CD8-positive, alpha-beta memory T cell (primary cell): ENCODE measurements at places on chromosomes 12 and 14.

GRCh38 chr12:88781909-88782308, 201.6 kb upstream of the KITLG start:
- no peaks in the 10 kb centered on the region for H3K4me1 ChIP-seq
- H3K27me3 ChIP-seq, result no peaks in the 10 kb centered on the region
- H3K27ac ChIP-seq, result no peak overlapping the region
- no peaks in the 10 kb centered on the region for H3K36me3 ChIP-seq
- no peak overlapping the region for H3K4me3 ChIP-seq

DNA sequence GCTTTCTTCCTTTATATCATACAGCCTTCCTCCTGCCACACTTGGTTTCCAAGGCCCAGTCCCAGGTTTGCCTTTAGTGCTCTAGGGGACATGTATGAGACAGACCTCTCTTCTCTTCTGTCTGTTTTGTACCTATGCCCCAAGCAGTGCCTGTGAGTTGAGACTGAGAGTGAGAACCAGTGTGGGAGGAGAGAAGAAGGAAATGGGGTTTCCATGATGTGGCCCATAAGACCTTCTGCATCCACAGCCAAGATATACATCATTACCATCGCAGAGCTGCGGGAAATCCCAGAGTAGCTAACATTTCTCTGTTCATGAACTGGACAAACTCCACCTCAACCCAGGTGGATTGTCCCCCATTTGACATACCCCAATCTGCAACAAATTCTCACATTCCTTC, 2.8 kb downstream of the TESPA1 start:
- peak overlapping the region; percentile 80 for H3K4me3 ChIP-seq
- peaks cover 85% of the 10 kb centered on the region for H3K4me1 ChIP-seq
- H3K27me3 ChIP-seq, result no peaks in the 10 kb centered on the region
- no peaks in the 10 kb centered on the region for H3K36me3 ChIP-seq
- no peak for DNase-seq
- H3K27ac ChIP-seq, result no peak overlapping the region

GRCh38 chr12:69905801-69906200, 80.8 kb downstream of the MYRFL start:
- no peak overlapping the region for H3K4me3 ChIP-seq
- no peaks in the 10 kb centered on the region for H3K36me3 ChIP-seq
- H3K4me1 ChIP-seq, result no peaks in the 10 kb centered on the region
- no peak overlapping the region for H3K27ac ChIP-seq

GRCh38 chr12:19830446-19830845, 391.2 kb downstream of the AEBP2 start:
- H3K36me3 ChIP-seq, result no peaks in the 10 kb centered on the region
- H3K4me3 ChIP-seq, result no peak overlapping the region
- no peaks in the 10 kb centered on the region for H3K27me3 ChIP-seq
- DNase-seq, result no peak
- H3K4me1 ChIP-seq, result no peaks in the 10 kb centered on the region

- peaks cover 15% of the 10 kb centered on the region for H3K36me3 ChIP-seq
- DNase-seq, result no peak
- H3K27ac ChIP-seq, result no peak overlapping the region
- no peaks in the 10 kb centered on the region for H3K27me3 ChIP-seq
- no peaks in the 10 kb centered on the region for H3K4me1 ChIP-seq
- no peak overlapping the region for H3K4me3 ChIP-seq
Observed at GRCh38 chr12:44519931-44520330, 356.2 kb downstream of the NELL2 start.

DNA sequence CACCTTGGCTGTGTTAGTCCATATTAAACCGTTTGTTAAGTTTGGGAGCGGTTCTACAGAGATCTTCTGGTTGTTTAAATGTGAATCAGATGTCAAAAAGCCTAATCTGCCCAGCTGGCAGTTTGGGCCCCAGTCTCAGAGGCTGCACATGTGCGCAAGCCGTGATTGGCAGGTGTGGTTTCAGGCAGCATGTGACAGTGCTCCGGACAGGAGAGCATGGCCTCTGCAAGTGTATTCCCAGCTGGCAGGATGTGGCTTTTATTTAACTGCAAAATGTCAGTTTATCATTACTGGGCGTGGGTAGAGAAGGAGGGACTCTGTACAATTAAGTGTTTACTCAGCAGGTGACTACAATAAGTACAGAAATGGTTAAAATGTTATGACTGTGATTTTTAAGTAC, 77.5 kb downstream of the PELI2 start:
- H3K4me1 ChIP-seq, result peaks cover 25% of the 10 kb centered on the region
- DNase-seq, result no peak
- no peak overlapping the region for H3K27ac ChIP-seq
- H3K4me3 ChIP-seq, result no peak overlapping the region
- no peaks in the 10 kb centered on the region for H3K27me3 ChIP-seq

- H3K27me3 ChIP-seq, result no peaks in the 10 kb centered on the region
- DNase-seq, result no peak
- H3K36me3 ChIP-seq, result no peaks in the 10 kb centered on the region
- no peaks in the 10 kb centered on the region for H3K4me1 ChIP-seq
Observed at GRCh38 chr12:88684170-88684569, 103.9 kb upstream of the KITLG start.

DNA sequence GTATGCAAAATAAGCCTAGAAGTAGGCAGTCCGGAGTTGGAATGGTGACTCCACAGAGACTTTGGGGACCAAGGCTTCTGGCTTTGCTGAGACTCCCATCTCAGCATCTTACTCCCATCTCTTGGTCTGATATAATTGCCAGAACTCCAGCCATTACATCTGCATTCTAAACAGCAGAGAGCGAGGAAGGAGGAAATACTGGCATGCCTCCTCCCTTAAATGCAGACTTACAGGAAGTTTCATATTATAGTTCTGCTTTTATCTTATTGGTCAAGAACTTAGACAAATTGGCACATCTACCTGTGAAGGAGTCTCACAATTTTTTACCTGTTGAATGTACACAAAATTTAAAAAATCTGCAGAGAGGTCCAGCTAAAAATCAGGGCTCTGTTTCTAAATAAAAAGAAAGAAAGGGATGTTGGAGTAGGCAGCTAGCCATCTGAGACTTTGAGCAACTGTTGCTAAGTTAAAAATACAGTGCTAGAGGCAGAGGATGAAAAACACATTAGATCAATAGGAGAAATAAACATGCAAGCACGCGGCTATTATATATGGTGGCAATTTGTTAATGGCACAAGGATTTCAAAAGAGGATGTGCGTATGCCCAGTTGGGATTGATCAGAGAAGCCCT, 209.9 kb upstream of the HMGA2 start:
- no peaks in the 10 kb centered on the region for H3K4me1 ChIP-seq
- H3K27ac ChIP-seq, result no peak overlapping the region
- H3K27me3 ChIP-seq, result no peaks in the 10 kb centered on the region
- no peaks in the 10 kb centered on the region for H3K36me3 ChIP-seq

- H3K27me3 ChIP-seq, result no peaks in the 10 kb centered on the region
- H3K27ac ChIP-seq, result peak overlapping the region; percentile 80
- no peaks in the 10 kb centered on the region for H3K36me3 ChIP-seq
- DNase-seq, result no peak
Observed at GRCh38 chr12:54472494-54473262, 724 bp downstream of the GTSF1 start.

DNA sequence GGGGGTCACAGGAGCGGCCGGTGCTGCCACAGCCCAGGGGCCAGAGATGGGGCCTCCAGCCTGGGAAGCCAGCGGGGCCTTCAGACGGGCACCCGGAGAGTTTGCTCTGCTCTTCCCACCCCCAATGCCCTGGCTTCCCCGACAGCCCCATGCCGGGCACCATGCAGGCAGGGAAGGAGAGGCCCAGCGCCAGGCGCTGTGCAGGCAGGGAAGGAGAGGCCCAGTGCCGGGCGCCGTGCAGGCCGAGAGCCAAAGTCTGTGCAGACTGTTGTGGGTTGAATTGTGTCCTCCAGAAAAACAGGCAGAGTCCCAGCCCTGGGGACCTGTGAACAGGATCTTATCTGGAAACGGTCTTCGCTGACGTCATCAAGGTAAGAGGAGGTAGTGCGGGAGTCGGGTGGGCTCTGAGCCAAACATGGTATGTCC, 34.3 kb downstream of the GALNT9 start:
- peaks cover 8% of the 10 kb centered on the region for H3K27me3 ChIP-seq
- H3K4me3 ChIP-seq, result no peak overlapping the region
- no peaks in the 10 kb centered on the region for H3K4me1 ChIP-seq
- DNase-seq, result no peak

DNA sequence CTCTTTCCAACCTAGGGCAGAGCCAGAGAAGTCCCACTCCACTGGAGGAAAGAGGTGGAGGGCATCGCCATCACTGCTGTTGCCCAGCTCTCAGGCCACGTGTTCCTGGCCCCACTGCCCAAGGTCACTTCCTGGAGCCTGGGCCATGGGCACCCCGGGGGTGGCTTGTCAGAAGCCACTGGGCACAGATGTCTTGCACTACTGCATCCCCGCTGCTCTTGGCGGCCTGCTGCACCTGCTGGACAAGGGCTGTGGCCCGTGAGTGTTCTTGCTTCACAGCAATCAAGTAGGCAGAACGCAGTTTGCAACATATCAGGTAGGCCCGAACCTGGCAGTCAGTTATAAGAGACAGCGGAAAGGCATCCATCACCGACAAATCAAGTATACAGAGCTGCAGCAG, 46.6 kb downstream of the RDH12 start:
- H3K27me3 ChIP-seq, result no peaks in the 10 kb centered on the region
- peaks cover 36% of the 10 kb centered on the region for H3K36me3 ChIP-seq
- DNase-seq, result no peak
- H3K27ac ChIP-seq, result no peak overlapping the region
- no peaks in the 10 kb centered on the region for H3K4me1 ChIP-seq

DNA sequence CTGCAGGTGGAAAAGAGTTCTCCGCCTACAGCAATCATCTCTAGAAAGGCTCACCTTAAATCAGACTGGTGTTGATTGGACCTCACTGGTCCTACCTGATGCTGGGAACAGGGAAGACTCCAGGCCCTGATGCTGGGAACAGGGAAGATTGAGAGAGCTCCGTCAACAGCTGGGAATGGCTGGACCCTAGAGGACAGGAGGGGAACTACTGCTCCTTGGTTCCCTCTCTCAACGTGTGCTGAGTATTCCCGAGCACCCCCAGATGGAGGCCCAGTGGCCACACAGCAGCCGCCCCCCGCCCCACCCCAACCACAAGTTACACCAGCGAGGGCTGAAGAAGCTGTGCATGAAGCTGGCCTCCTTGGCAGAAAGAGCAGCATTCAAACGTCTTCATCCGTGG, 240.3 kb downstream of the SLC15A4 start:
- H3K27ac ChIP-seq, result no peak overlapping the region
- no peak overlapping the region for H3K4me3 ChIP-seq
- H3K4me1 ChIP-seq, result no peaks in the 10 kb centered on the region

GRCh38 chr12:131641315-131641714, 69.6 kb upstream of the SFSWAP start:
- H3K27ac ChIP-seq, result no peak overlapping the region
- H3K4me3 ChIP-seq, result no peak overlapping the region
- H3K36me3 ChIP-seq, result no peaks in the 10 kb centered on the region
- H3K4me1 ChIP-seq, result no peaks in the 10 kb centered on the region
- no peaks in the 10 kb centered on the region for H3K27me3 ChIP-seq

- peaks cover 1% of the 10 kb centered on the region for H3K4me1 ChIP-seq
- H3K27me3 ChIP-seq, result peaks cover 12% of the 10 kb centered on the region
- H3K4me3 ChIP-seq, result no peak overlapping the region
- no peak for DNase-seq
Observed at GRCh38 chr12:132277374-132277941, 51.9 kb downstream of the GALNT9 start.

- H3K4me3 ChIP-seq, result no peak overlapping the region
- H3K4me1 ChIP-seq, result peaks cover 6% of the 10 kb centered on the region
- no peaks in the 10 kb centered on the region for H3K27me3 ChIP-seq
- no peaks in the 10 kb centered on the region for H3K36me3 ChIP-seq
Observed at GRCh38 chr14:58397156-58397555, 1.4 kb downstream of the TOMM20L start.

DNA sequence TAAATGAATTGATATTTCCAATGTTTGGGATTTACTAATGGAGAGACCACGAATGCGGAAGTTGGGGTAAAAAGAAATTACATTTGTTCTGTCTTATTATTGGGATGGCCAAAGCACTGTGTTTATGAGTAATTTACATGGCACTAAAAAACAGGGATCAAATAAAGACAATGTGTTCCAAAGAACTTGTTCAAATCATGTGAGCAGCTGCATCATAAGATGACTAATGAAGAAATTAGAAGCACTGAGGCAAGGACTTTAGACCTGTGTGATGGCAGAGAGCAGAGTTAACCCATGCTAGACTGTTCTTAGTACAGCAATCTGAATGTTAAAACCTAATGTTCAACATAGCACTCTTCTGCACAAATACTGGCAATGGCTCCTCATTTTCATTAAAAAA, 34.3 kb upstream of the DCN start:
- no peaks in the 10 kb centered on the region for H3K36me3 ChIP-seq
- H3K27me3 ChIP-seq, result no peaks in the 10 kb centered on the region
- H3K4me1 ChIP-seq, result no peaks in the 10 kb centered on the region
- no peak overlapping the region for H3K4me3 ChIP-seq

DNA sequence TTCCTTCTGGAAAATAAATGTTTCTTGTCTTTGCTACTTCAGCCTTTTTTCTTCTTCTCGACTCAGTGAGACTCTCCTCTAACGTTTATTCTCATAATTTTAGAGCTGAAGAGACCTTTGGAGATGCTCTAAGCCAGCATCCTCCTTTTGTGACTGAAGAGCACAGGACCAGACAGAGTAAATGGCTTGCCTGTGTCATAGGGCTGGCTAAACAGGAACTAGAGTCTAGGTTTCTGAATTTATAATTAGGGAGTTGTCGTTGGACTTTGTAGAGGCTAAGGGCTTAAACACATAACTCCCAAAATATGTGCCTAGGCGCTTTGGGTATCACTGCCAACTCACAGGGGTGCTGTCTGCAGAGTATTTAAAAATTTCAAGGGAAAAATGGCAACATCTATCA, 98.5 kb downstream of the FGD4 start:
- H3K4me3 ChIP-seq, result no peak overlapping the region
- H3K36me3 ChIP-seq, result no peaks in the 10 kb centered on the region
- no peak for DNase-seq
- no peaks in the 10 kb centered on the region for H3K27me3 ChIP-seq

- no peak overlapping the region for H3K4me3 ChIP-seq
- H3K36me3 ChIP-seq, result no peaks in the 10 kb centered on the region
- H3K27me3 ChIP-seq, result no peaks in the 10 kb centered on the region
- DNase-seq, result no peak
- H3K27ac ChIP-seq, result no peak overlapping the region
Observed at GRCh38 chr12:130216031-130216430, 53.8 kb downstream of the FZD10 start.

- no peaks in the 10 kb centered on the region for H3K36me3 ChIP-seq
- H3K27ac ChIP-seq, result no peak overlapping the region
- no peak overlapping the region for H3K4me3 ChIP-seq
- no peak for DNase-seq
- H3K4me1 ChIP-seq, result no peaks in the 10 kb centered on the region
- no peaks in the 10 kb centered on the region for H3K27me3 ChIP-seq
Observed at GRCh38 chr12:80494836-80495235, 50.8 kb downstream of the PTPRQ start.

GRCh38 chr12:24510581-24511125, 438.2 kb downstream of the BCAT1 start:
- no peak for DNase-seq
- no peak overlapping the region for H3K4me3 ChIP-seq
- no peak overlapping the region for H3K27ac ChIP-seq
- no peaks in the 10 kb centered on the region for H3K36me3 ChIP-seq
- H3K4me1 ChIP-seq, result no peaks in the 10 kb centered on the region
